Right lung (tissue), 10 donors: ENCODE measurements at places on chromosomes 4 and X.

DNA sequence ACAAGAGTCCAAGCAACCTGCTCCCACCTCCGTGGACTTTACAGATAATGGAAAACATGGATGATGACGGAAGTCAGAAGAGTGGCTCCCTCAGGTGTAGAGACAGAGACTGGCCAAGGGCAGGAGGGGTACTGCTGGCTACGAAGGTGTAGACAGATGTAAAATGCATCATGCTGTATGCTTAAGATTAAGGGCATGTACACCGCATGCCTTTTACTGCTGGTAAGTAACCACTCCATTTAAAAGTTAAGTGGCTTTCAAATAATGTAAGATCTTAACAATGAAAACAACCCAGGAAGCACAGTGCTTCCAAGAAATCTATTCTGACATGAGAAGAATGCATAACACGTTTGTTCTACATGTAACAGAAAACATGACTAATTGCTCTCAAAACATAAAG, 76.9 kb upstream of the FAM9B start:
- no peak for DNase-seq

GRCh38 chrX:72141372-72142004, 9.8 kb upstream of the RTL5 start:
- no peak for DNase-seq

- no peak for DNase-seq
These were observed 15.0 kb downstream of the RPS4X start for GRCh38 chrX:72262077-72262476.

DNA sequence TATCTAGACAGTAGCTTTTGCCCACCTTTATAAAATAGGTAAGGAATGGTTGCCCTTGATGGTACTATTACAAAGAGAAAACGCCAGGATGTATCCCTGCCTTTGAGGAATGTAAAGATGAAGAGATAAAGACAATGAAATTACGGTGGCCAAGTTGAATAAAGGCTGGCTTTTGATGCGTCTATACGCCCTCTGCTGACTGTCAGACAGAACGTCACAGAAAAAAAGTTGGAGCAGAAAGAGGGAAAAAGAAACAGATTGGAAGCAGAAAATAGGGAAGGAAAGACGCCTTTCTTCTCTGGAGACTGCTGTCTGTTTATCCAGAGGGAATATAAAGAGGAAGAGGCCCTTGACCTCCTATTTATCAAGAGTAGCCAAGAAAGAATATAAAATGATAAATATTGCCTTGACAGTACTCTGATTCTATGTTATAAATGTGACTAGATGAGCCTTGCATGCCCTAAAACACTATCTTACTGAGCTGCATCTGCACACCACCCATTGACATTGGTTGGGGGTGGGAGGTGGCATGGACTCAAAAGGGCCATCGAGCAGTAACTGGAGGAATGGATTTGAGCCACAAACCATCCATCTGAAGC, 30.6 kb downstream of the PCDH19 start:
- DNase-seq = peak; percentile 31

DNA sequence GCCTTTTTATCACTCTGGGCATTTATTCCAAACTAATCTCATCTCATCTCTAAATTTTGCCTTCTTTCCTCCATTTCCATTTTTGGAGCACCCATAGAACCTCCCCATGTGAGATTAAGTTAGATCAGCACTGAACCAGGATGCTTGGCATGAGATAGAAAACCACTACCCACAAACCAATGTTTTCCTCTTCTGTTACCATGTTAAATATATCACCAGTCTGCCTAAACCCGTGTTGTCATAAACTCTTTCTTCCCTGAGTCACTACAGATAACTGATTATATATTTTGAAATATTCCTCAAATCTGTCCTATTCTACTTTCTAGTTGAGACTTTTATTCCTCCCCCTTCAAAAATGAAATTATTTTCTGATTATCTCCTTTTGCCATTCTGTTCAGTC, 37.6 kb downstream of the GABRB1 start:
- DNase-seq = no peak

DNA sequence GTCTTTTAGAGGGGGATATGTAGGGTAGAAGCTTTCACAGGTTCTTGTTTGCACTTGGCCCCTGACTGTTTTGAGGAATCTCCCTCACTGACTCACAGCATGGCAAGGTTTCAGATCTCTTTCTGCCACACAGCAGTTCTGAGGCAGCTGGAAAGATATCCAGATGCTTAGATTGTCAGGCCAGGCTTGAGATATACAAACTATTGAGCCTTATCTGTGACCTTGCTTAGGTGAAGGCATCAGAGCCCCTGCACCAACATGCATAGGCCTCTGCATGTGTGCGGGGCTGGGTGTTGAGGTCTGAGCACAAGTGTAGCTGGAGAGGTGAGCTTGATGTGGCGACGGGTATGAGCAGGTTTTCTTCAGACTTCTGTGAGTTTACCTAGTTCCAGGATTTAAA, 80.9 kb upstream of the MSANTD1 start:
- DNase-seq = no peak

GRCh38 chrX:134688031-134688823, 30.0 kb upstream of the PLAC1 start:
- no peak for DNase-seq

DNA sequence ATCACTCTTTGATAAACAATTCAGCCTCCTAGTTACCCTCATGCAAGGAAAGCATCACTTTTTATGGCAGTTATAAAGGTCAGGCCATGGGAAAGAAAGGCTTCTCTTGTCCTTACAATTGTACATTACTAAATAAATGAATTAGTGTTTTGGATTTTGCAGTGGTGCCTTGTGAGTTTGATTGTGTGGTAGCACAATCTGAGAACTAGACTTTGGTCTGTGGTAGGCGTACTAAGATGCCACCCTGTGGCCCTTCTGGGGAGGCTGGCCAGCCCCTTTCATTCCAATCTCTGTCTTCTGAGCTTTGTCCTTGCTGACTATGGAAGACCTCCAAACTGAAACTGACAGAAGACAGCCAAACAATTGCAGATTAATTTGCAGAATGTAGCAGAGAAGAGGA, 14.6 kb upstream of the HNRNPD start:
- no peak for DNase-seq

DNA sequence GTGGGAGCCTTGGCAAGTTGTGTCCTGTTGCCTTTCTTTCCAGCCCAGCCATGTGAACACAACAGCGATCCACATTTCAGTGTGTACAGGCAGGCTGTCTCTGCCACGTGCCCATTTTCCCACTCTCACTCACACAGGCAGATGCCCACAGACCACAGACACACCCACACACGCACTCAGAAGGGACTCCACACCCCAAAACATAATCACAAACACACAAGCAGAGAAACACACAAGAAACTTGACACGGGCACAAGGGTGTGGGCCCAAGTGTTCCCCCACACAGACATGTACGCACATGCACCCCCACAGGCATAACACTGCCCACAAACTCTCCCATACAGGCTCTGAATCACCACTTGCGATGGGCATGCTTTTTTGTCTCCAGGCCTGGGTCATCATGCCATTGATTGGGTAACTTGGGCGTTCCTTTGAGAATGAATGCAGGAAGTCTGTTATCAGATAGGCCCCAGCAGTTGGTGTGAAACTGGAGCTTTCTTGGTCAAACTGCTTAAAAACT, 84.3 kb downstream of the NBDY start:
- DNase-seq = no peak

DNA sequence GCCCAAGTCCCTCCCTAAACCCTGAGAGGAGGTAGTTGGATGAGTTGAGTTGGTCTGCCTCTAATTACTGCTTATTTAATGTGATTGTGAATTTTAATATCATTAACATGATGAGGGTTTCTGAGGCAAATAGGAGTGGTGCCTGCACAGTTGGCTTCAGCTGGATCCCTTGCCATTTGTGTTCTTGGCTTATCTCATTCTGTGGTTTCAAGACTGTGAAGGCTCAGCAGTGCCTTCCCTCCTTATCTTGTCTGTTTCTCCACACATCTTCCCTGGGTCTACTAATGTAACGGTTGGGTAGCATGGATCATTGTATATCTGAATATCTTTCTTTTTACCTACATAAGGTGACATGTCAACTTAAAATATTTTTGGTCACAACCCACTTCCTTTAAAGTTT, 1.6 kb upstream of the SLC10A4 start:
- DNase-seq = no peak

GRCh38 chrX:112670290-112670689, 9.4 kb downstream of the LHFPL1 start:
- no peak for DNase-seq

- DNase-seq = peak; percentile 7
These were observed 1.2 kb downstream of the PHF8 start for GRCh38 chrX:54043056-54043455.

- no peak for DNase-seq
These were observed 161.0 kb upstream of the RASGEF1B start for GRCh38 chr4:81632581-81633299.

DNA sequence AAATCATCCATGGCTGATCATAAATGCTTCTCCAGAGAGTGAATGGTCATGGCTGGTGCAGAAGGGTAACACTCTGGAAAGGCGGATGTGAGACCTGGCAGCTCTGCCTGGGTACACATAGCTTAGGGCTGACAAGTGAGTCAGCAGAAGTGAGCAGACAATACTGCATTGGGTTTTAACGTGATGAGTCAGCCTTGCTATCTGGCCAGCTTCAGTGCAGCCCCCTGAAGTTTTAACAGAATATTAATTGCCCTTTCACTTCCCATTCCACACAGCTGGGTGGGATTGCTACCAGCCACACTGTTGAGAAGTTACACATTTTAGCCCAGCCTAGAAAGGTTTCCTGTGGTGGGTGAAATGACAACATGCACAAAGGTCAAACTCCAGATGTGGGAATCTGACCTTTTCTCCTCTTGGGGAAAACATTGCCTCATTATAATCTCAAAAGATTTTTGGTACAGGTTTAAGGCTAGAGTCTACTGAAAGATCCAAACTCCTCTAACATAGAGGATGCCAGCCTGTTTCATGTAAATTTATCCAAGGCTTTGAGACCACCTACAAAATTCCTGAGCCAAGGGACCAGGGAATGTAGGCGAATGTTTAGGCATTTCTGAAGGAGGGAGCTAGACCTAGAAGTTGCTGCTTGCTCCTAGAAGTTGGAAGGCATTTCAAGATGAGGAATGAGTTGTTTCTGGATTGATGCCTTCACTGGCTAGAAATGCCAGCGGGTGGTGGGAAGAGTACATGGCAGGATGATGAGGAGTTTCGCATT, 230.3 kb upstream of the PGRMC2 start:
- DNase-seq = no peak

- no peak for DNase-seq
These were observed 76.9 kb downstream of the COL4A6 start for GRCh38 chrX:108361316-108361715.
